AG20443 (cell line): ENCODE measurements at places on chromosomes 12 and 14.
A peak's percentile ranks its signal among the peaks of the same experiment; 100 is the strongest.

GRCh38 chr14:92450351-92451070, 63.1 kb upstream of the RIN3 start:
- no peak for DNase-seq

DNA sequence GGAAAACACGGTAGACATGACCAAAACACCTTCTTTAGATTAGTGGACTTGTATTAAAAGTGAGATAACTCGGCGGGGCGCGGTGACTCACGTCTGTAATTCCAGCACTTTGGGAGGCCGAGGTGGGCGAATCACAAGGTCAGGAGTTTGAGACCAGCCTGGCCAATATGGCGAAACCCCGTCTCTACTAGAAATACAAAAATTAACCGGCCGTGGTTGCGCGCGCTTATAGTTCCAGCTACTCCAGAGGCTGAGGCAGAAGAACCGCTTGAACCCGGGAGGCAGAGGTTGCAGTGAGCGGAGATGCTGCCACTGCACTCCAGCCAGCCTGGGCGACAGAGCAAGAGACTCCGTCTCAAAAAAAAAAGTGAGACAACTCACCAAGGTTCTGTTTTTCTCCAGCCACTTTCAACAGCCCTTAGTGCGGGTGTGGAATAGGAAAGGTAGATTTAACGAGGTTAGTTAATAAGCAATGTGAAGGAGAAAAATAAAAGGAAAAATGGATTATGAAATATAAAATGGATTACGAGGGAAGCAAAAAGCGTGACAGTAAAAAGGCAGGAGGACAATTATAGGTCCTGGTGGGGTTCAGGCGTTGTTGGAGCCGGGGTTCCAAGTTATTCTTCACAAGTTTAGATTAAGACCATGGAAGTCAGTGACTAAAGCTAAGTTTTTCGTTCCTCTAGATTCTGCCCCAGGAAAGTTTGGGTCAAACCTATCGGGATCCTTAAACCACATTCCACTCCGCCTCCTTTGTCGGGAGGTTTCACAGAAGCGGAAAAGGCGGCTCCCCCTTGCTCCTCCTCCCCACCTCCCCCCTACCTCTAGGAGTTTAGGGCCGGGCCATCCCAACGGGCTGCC, 534 bp downstream of the PPP2R3C start:
- no peak for DNase-seq

GRCh38 chr14:94099006-94099405, 11.5 kb upstream of the IFI27 start:
- DNase-seq: no peak

- DNase-seq: peak; percentile 43
These were observed 16.8 kb upstream of the ITPK1 start for GRCh38 chr14:93132472-93133065.

GRCh38 chr14:104774453-104775072, 21.0 kb downstream of the AKT1 start:
- no peak for DNase-seq

GRCh38 chr14:45247427-45247826, 5.6 kb downstream of the MIS18BP1 start:
- DNase-seq: no peak

DNA sequence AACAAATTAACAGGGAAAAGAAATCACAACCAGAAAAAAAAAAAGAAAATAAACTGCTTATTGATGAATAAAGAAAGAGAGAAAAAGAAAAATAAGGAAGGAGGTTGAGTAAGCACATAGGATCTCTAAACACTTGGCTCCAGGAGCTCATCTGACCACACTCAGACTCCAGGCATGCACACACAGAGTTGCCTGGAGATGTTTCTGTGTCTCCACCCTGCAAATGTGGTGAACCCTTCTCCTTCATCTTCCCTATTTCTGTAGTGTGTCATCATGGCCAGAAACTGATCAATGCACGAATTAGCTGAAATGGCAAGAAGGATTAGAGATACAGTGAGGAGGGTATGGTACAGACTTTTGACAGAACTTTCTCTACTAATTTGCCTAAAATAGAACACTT, 20.2 kb downstream of the OR4N2 start:
- peak; percentile 11 for DNase-seq

DNA sequence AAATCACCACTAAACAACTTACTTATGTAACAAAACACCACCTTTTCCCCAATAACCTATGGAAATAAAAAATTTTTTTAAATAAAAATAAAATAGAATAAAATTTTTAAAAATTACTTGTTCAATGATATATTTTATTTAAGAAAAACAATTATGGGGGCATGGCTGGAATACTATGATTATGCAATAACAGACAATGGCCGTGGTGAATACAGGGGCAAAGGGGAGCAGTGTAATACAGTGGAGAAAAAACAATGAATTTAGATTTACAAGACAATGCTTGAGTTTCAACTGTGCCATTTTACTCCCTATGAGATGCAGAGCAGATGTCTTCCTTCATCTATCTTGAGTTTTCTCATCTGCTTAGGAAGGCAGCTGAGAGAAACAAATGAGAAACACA, 72.9 kb downstream of the BLTP3B start:
- DNase-seq: no peak

DNA sequence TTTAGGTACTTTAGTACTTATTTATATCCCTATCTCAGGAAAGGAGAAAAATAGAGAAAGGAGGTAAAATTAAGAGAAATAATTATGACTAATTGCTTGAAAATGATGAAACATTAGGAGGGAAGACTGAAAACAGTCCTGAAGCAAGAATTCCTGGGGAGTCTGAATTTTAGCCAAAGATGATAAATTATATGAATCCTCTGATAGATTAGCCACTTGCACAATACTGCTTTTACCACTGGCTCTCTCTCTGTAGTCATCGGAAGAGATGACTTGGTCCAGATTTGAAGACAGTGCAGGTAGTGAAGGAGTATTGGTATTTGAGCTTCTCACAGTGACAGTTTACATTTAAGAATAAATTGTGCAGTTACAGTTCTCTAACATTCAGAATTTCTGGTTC, 83.8 kb upstream of the CLEC14A start:
- peak; percentile 67 for DNase-seq
